ENCODE measurements at places on chromosomes 5 and 9.

DNA sequence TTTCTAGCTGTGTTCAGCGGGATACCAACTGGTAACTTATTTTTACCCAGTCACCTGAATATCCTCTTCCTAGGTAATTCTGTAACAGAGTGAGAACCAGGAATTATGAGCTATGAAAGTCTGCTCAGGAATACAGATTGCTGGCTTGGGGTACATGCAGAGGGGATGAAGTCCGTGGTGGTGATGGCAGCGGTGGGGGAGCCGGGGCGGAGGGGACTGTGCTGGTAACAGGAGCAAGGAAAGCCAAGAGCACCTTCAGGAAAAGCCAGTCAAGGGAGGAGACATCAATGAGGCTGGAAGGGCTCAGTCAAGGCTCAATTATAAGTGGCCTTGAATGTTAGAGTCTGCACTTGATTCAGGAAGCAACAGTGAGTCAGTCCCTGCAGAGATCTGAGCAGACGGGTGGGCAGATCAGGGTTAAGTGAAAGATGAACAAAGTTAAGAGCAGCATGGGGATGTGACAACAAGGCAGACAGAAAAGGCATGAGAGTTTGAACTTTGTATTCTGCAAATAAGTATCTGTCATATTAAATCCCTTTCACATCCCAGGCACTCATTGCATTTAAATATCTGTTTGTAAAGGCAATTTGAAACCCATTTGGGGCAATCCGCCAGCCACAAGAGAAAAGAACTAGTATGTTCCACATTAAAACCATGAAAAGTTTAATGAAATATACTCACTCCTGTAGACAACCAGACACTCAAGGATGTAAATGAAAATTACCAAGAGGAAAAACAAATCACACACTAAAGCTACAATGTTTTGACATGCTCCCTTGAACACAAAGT lies 101.2 kb downstream of the TTC39B start:
- DNase-seq: no peak

DNA sequence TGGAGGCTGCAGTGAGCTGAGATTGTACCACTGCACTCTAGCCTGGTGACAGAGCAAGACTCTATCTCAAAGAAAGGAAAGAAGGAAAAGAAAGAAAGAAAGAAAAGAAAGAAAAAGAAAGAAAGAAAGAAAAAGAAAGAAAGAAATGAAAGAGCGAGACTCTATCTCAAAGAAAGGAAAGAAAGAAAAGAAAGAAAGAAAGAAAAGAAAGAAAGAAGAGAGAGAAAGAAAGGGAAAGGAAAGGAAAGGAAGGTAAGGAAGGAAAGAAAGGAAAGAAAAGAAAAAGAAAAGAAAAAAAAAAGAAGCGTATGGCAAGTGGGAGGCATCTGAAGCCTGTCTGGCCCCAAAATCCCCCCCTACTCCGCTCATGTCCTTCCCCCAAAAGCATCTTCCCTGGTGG lies 182.3 kb upstream of the MSX2 start:
- DNase-seq: no peak

DNA sequence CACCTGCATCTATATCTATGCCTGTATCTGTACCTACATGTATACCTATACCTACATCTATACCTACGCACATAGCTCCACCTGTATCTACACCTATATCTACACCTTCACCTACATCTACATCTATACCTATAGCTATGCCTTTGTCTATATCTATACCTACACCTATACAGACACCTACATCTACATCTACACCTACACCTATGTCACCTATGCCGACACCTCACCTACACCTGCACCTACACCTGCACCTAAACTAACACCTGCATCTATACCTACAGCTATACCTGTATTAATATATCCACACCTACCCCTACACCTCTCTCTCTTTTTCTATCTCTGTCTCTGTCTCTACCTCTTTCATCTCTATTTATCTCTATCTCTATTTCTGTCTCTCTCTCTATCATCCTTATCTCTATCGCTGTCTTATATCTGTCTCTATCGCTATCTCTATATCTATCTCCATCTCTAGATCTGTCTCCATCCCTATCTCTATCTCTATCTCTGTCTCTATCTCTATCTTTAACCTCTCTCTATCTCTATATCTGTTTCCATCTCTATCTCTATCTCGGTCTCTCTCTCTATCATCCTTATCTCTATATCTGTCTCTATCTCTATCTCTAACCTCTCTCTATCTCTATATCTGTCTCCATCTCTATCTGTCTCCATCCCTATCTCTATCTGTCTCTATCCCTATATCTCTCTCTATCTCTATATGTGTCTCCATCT lies 37.9 kb downstream of the IRX4 start:
- DNase-seq: no peak

GRCh38 chr9:25427290-25427689 lies 251.0 kb downstream of the TUSC1 start:
- no peak for DNase-seq

Data from GM04504 (cell line).